ENCODE measurements at places on chromosomes 7 and 10.

GRCh38 chr10:100100651-100101184 lies 19.0 kb upstream of the CPN1 start:
- DNase-seq, result no peak

GRCh38 chr10:121326905-121327304 lies 271.3 kb downstream of the FGFR2 start:
- no peak for DNase-seq

DNA sequence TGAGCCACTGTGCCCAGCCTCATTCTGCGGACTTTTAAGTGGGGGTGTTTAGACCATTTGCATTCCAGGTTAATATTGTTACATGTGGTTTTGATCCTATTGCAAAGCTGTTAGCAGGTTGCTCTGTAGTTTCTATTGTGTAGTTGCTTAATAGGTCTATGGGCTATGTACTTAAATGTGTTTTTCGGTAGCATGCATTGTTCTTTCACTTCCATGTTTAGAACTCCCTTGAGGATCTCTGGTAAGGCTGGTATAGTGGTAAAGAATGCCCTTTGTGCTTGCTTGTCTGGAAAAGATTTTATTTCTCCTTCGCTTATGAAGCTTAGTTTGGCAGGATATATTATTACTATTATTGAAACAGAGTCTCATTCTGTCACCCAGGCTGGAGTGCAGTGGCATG lies 13.4 kb upstream of the LRRD1 start:
- DNase-seq, result no peak

- DNase-seq, result no peak
These were observed 126.9 kb upstream of the TBX20 start for GRCh38 chr7:35380739-35381224.

- no peak for DNase-seq
These were observed 602.1 kb upstream of the FOXK1 start for GRCh38 chr7:4079956-4080355.

DNA sequence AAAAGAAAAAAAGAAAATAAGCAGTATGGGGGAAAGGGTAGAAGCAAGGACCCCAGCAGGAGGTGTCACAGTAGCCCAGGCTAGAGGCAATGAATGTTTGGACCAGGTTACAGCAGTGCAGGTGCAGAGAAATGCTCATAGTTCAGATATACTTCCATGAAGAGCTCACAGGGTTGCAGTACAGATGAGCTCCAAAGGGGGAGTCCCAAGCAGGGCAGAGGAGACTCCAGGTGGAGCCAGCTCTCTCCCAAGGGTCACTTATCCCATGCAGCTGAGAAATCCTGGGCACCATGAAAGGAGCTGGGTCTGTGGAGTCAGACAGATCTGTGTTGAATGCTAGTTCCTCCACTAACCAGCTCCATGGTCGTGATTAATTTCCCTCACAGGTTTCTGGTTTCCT lies 174.9 kb downstream of the C7orf25 start:
- no peak for DNase-seq

GRCh38 chr10:48517911-48518811 lies 86.7 kb downstream of the ARHGAP22 start:
- DNase-seq, result no peak

DNA sequence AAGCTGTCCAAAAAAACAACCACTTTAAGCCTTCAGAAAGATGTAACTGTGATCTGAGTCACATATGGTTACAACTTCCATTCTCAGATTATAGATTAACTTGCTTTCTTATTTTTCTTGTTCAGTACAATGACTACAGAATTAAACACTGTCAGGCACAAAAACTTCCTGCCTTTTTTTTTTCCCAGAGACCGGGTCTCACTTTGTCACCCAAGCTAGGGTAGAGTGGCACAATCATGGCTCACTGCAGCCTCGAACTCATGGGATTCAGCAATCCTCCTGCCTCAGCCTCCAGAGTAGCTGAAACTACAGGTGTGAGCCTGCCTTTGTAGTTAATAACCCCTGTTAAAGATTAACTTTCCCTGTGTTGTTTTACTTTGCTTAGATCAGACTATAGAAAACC lies 163.2 kb downstream of the AVL9 start:
- DNase-seq, result no peak

- no peak for DNase-seq
These were observed 47.4 kb downstream of the PPP1R17 start for GRCh38 chr7:31734456-31734855.

DNA sequence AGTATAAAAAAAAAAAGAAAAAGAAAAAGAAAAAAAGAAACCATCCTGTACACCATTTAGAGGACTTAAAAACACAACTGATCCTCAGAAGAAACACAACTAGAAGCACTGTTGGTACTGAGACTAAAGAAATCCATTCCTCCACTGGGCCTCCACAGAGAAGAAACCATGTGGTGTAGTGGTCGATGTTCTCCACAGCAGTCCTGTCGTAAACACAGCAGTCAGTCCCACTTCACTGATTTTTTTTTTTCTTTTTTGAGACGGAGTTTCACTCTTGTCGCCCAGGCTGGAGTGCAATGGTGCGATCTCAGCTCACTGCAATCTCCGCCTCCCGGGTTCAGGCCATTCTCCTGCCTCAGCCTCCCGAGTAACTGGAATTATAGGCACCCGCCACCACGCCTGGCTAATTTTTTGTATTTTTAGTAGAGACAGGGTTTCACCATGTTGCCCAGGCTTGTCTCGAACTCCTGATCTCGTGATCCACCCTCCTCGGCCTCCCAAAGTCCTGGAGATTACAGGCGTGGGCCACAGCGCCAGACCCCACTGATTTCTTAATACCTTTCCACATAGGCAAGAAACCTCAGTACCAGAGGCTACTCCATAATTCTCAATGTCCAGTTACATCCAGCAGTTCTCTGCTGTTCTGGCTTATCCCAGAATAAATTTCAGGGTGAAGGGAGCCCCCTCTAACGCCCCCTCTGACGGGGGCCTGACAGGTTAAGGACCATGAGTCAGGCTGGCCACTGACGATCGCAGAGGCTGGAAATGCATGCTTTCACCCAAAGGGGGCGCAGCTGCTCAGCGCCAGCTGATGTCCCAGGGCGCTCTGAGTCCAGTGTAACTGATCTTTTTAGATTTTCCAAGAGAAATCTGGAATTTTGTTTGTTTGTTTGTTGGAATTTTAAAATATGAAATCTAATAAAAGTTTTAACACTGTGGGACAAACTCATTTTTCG lies 24.8 kb upstream of the FFAR4 start:
- DNase-seq, result no peak

DNA sequence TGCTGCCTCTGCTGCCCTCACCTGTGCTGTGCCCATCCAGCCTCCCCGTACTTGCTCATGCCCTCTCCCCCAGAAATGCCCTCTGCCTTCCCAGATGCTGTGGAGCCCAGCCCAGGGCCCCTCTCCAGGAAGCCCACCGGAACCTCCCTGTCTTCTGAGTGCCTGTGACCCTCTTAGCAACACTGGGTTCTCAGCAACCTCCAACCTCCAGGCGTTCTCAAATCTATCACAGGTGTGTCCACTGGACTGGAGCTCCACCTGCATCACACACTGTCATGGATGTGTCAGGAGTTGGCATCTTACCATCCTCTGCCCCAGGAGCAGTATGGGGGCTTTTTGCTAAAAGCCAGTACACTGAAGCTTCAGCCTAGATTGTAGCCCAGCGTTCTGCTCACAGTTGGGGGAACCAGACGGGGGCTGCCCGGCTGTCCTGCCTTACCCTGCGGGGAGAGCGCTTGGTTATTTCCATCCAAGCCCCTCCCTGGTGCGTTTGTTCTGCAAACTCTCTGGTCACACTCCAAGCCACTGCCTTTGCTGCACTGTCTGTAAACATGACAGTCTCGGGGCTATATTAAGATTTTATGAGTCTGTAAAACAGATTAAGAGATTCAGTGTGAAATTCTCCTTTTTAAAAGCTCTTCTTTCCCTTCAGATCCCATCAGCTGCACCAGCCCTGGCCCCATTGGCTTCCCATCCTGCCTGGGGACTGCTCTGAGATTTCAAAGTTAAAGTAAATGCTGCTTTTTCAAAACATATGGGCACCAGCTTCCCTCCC lies 71.3 kb upstream of the CPXM2 start:
- DNase-seq, result no peak

- DNase-seq, result no peak
These were observed 219.1 kb downstream of the PHTF2 start for GRCh38 chr7:78017591-78018100.

GRCh38 chr10:112126901-112127300 lies 56.7 kb downstream of the GPAM start:
- no peak for DNase-seq

DNA sequence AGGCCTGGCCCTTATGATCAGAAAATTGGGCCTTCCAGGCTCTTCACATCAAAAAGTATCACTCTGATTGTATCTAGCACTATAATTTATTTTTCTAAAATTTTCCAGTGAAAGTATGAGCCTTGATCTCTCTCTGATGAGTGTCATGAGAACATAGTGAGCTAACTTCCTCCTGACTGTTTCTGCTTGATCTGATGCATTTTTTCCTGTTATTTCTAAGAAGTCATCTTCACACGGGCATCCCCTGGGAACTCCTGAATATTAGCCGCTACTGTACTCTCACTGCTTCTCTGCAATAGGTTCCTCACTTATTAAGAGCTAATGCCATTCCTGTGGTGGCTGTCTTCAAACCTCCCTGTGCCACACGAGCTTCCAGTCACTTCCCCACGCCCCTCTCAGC lies 63.1 kb upstream of the ZPBP start:
- no peak for DNase-seq

- DNase-seq, result no peak
These were observed 2.5 kb upstream of the GOT1 start for GRCh38 chr10:99432881-99433280.

- DNase-seq, result no peak
These were observed 293.8 kb upstream of the SHH start for GRCh38 chr7:156106107-156106426.

- no peak for DNase-seq
These were observed 81.8 kb downstream of the COL13A1 start for GRCh38 chr10:69883310-69884023.

- no peak for DNase-seq
These were observed 757 bp upstream of the NRCAM start for GRCh38 chr7:108456845-108457540.

- DNase-seq, result no peak
These were observed 36.0 kb downstream of the ABCA13 start for GRCh38 chr7:48207155-48207675.
